Right ventricle myocardium inferior (tissue), 1 donor: ENCODE measurements at places on chromosomes 7 and 10.

- no peak for DNase-seq
Measured at GRCh38 chr7:101740981-101741725, 76.3 kb upstream of the CUX1 start.

DNA sequence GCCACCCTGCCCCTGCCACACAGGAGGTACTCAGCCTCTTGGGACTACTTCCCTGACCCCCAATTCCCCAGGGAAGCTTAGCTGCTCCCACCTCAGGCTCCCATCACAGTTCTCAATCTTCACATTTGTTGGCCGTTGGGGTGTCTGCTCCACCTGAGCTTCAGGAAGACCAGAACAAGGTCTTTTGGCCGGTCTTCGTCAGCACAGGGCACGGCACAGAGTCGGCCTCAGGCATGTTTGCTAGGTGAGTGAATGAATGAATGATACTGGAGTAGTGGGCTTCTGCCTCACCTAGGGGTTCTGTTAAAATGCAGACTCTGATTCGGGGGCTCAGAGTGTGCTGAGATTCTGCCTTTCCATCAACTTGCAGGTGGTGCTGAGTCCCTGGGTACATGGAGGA lies 20.3 kb downstream of the GPRIN2 start:
- peak; percentile 63 for DNase-seq

- DNase-seq, result no peak
Measured at GRCh38 chr10:122123186-122123585, 134.2 kb downstream of the TACC2 start.

DNA sequence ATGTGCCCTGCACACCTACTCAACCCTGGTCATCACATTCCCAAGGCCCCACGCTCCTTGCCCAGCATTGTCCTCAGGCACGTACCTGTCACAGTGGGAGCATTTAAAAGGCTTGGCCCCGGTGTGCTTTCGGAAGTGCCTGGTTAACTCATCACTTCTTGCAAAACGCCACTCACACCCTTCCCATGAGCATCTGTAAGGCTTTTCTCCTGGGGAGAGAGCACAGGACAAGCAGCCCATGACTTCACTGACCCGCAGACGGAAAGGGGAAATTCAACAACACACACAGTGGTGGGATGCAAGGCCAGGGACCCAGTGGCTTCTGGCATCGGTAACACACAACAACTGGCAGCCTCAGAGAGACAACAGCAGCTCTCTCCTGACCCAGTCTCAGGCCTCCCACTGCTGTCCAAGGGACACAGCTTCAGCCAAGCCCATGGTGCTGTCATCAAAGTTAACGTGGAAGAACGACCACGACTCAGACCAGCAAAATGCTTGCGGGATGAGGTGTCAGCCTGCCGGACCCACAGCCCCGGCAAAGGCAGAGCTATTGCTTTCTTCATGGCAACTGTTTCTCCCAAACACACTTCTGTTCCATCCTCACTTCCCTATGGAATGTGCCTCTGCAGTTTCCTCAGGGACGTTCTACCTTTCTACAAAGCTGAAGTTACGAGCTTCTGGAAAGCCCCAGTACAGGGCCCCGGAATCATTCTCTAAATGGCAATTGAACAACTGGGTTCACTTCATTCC lies 4.8 kb downstream of the KLF6 start:
- no peak for DNase-seq

DNA sequence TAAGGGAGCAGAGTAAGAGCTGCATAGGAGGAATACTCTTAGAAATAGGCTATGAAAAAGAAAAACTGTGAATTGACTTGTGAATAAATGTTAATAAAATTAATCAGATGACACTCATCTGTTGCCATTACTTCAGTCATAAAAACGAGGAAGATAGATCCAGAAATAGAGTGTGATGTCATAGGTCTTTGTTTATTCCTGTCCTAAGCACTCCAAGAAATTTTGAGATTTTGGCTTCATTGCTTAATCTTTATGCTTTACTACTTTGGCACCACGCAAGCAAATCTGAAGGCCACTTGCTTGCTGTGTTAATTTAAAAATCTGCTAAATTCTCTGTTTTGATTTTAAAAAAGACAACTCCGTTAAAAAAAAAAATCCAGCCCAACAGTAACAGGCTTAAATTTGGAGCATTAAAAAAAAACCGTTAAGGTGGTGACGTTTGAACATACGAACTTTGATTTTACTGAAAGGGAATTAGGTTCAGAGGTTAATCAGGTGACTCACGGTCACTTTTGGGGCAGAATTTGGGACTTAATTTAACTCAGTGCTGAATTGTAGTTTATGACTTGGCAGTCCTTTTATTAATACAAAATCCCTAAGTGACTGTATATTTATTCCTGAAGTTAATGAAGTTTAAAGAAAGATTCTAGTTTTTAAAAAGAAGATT lies 3.4 kb downstream of the IFRD1 start:
- no peak for DNase-seq

DNA sequence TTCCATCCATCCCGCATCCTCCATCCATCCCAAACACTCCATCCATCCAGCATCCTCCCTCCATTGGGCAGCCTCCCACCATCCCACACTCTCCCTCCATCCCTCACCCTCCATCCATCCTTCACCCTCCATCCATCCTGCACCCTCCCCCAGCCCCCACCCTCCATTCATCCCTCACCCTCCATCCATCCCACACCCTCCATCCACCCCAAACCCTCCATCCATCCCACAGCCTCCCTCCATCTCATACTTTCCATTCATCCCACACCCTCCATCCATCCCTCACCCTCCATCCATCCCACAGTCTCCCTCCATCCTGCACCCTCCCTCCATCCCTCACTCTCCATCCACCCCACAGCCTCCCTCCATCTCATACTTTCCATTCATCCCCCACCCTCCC lies 60.4 kb downstream of the FOXI2 start:
- no peak for DNase-seq

DNA sequence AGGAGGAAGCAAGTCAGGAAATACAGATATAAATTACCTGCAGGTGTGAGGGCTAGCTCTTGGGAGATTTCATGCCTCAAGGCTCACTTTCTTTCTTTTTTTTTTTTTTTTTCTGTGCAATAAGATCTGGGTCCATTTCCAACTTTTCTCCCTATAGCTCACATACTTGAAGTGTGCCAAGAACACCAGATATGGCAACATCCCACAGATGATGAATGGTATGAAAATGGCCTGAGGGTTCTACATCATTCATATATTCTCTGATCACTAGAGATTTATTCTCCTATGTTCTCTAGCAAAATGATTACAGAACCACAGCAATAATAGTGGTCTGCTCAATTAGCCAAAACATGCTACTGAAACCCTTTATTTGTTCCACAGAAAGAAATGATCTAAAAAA lies 117.2 kb downstream of the LRRTM3 start:
- no peak for DNase-seq

DNA sequence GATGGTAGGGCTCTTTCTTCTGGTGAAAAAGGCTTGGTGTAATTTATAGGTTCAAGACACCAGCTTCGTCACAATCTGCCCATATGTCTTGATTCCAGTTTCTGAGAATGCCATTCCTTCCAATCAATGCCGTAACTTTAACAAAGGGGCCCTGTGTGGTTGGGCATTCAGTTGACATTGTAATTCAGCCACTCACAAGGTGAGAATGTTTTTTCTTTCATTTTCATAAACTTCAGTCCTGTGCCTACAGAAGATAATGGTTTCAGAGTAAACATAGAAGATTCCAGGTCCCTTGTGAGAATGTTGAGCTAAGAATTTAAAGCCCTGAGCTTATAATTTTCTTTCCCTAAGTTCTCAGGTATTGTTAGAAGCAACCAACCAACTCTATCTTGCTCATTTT lies 67.3 kb upstream of the AASS start:
- DNase-seq, result no peak

DNA sequence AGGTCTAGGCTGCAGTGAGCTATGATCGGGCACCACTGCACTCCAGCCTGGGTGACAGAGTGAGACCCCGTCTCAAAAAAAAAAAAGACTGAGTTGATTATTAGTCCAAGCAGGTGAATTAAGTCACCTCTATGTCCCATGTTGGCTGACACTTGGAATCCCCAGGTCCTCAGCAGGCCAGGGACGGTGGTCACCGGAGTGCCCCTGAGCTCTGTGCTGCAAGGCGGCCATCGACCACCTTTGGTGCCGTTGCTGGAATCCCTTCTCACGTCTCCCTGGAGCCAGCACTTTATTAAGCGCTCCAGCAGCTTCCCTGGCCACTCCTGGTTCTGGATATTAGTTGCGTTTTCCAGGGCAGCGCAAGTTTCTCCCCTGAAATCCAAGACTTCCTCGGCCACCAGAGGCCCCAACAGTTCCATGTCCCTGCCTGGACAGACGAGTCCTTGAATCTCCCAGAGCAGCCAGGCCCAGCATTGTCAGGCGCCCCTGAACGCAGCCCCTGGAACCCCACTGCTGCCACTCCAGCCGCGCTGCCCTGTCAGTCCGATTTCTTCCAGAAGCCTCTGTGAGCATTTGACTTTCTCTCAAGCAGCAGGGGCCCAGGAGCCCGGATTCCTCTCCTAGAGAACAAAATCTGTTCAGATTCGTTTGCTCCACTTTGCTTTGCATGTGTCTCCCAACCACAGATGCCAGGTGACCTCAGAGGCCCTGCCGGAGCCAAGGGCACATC lies 38.4 kb upstream of the FOXL3 start:
- DNase-seq, result peak; percentile 60

DNA sequence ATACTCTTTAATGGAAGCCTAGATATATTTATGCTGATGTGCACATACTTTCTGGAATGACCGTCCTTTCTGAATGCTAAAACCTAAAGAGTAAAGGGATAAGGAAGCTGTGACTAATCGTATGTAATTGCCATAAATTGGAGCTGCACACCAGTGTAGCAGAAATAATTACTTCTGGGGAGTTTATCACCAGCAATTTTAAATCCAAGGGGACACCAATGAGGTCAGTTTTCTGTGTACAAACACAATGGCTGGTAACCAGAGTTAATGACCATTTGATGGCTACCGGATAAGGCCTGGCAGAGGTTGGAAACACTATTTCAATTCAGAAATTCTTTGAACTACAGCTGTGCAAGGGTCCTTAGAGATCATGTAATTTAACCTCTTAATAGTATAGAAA lies 670.1 kb downstream of the REEP3 start:
- DNase-seq, result no peak

DNA sequence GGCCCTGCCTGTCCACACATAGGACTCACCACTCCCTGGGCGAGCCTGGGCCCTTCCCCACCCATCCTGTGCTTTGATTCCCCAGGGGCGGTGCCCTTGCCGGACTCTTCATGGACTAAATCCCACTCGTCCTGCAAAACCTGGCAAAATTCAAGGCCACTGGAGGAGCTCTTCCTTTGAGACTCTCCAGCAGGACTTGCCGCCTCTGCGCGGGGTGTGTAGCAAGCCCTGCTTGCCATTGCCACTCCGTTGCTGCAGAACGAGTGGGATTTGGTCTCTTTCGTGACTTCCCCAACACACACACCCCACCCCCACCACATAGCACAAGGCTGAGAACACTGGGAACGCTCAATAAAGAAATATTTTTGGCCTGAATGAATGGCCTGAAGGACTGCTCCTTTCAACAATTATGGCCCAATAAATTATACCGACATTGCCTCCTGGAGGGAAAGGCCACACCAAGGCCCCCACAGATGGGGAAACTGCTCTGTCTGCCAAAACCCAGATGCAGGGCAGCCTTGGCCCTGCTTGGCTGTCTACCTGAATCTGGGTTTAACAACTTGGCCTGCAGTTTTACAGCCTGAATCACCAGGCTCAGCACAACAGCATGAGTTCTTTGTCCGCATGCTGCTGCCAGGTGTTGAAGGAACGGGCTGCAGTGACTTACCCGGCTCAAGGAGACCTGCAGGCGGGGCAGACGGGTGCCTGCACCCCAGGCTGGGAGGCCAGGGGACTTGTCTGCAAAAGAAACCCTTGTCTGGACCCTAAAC lies 72.8 kb upstream of the KAT6B start:
- no peak for DNase-seq

- DNase-seq, result no peak
Measured at GRCh38 chr7:143248761-143249354, 14.4 kb upstream of the GSTK1 start.

DNA sequence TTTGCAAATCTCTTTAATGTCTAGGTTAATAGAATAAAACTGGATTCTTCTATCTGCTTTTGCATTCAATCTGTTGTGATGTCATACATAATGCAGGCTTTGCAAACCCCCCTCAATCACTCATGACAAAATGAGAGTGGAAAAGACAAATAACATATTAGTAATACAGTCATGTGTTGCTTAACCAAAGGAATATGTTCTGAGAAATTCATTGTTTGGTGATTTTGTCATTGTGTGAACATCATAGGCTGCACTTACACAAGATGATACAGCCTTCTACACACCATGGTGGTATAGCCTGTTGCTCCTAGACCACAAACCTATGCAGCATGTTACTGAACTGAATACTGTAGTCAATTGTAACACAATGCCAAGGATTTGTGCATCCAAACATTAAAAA lies 87.3 kb upstream of the SEC61G start:
- no peak for DNase-seq

DNA sequence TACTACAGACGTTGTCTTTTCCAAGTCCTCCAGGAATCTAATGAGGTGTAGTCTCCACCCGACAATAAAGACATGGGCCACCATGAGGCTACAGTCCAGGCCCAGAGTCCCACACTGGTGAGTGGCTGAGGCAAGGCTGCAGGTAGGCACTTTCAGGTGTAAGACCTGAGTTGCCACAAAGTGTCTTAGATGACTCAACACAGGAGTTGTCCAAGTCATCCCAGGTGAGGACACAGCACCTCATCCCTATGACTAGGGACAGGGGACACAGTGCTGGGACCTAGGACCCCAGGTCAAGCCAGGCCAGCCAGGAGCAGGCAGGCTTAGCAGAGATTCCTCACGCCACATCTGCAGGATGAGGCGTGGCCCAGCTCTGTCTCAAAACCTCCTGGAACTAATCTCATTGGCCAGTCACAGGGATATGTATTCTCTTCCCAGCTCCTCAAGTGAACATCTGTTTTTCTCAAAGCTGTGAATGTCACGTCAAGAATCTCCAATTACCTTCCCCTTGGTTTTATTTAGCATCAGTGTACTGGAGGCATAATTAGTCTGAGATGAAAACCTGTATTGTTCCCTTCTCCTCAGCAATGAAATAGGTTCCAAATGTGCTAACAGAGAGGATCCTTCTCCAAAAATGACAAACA lies 254.6 kb downstream of the GRID1 start:
- no peak for DNase-seq

DNA sequence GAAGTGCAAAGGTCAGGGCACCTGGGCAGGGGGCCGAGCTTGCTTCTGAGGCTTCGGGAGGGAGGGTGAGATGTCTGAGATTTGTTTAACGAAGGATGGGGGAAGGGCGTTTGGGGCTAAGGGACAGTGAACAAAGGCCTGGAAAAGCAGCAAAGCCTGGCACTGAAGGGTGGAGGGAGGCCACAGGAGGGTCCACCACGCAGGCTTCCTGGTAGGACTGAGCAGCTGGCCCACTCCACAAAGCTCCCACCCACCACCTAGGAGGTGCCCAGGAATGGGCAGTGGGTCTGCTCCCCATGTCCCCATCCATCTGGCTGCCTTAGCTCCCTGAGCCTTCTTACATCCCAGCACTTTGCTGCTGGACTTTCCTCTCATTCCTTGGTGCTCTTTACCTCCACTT lies 39.4 kb upstream of the CXCL12 start:
- DNase-seq, result no peak

GRCh38 chr7:132073920-132074589 lies 502.2 kb downstream of the PLXNA4 start:
- no peak for DNase-seq
